Spinal cord (tissue), 10 donors: ENCODE measurements at places on chromosomes 2 and 18. TPM values are rescaled to one million over a fixed set of nuclear protein-coding genes. Genes with fewer than 3 reads are reported as not detected.

GRCh38 chr2:138841459-138841858, 61.3 kb upstream of the NXPH2 start:
- no peak for DNase-seq

DNA sequence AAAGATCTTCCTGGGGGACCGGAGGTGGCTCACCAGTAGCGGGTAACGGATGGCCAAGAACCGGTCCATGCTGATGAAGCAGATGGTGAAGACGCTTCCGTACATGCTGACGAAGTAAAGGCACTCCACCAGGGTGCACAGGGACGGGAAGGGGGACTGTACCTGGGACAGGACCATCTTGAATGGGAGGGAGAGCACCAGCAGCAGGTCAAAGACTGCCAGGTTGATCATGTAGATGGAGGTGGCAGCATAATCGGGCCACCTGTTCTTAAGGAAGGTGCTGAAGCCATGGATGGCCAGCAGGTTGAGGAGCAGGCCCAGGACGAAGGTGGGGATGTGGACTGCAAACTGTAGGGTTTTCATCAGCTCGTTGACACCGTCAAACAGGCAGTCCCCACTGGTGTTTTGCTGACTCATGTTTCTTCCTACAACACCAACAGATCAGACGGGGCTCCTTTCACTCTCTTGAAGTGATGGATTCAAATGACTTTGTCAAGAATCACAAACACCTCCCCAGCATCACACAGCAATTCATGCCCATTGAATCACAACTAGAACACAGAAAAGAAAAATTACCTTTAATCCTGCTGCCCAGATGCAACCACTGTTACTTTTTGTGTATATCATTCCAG, 14.4 kb downstream of the GPR55 start:
- DNase-seq: no peak

- DNase-seq: no peak
These were observed 228.7 kb downstream of the FSIP2 start for GRCh38 chr2:185967335-185967734.

- no peak for DNase-seq
These were observed 807.5 kb downstream of the MBD2 start for GRCh38 chr18:53417003-53417402.

Gene ASTL
- 0.27 TPM for polyA plus RNA-seq

Gene TCF23
- 0.14 TPM for polyA plus RNA-seq
